ENCODE measurements at places on chromosomes 3 and 15.

DNA sequence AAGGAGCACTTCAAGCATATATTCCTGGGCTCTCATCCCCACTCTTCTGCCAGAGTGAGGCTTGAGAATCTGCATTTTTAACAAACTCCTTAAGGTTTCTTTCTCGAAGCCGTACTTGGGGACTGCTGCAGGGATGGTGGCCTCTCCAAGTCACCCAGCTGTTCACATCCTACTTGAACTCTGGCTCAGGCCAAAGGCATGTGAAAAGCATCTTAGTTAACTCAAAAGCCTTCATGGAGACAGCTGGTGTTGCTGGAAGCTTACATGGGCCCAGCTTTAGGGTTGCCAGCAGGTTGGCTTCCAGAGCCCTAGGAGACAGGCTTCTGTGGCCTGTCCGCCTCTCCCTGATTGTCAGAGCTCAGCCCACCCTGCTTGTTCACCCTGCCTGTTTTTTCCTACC is 139.2 kb downstream of the THSD4 start:
- DNase-seq, result no peak

DNA sequence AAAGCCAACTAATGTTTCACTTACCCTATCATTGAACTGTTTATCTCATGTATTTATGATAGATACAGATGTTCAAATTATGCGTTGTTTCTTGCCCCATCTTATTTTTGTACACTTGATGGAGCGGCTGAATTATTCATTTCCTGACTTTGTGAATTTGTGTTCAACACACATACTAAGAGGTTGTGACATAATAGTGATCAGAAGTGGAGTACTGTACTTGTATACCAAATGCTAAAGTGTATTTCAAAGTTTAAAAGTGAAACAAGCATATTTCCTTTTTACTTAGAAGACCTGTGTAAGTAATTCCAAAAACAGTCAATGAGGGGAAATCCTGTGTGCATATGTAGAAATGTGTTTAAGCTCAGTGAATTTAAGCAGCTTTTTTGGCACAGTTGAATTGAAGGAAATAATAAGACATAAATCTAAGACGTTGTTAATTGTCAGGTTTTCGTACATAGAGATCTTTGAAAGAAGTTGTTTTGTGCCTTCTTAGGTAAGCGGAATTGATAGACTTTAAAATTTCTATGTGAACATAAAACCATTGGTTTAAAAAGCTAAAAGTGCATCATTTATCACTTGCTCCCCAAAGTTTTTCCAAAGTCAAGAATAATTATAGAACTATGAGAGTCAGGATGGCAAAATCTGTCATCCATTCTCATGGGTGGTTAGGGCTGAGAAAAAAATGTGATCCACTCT is 1.9 kb downstream of the NFKBIZ start:
- no peak for DNase-seq

- DNase-seq, result no peak
These were observed 10.4 kb downstream of the TMEM41A start for GRCh38 chr3:185488465-185488864.

DNA sequence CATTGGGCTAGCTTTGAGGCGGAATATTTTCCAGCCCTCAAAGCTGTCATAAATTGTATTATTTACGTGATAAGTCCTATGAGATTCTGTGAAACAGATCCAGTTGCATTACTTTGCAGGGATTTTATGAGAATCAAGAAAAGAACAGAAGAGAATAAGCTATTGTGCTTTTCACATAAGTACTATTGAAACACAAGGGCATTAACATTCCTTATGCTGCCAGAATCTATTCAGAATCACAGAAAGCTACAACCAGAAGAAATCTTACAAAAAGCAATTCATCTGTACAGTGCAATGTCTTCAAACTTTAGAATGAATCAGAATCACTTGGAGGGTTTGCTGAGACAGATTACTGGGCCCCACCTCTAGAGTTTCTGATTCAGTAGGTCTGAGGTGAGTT is 10.6 kb upstream of the CACNA1D start:
- DNase-seq, result no peak

All from stimulated activated CD4-positive, alpha-beta T cell treated with anti-CD3 and anti-CD28 coated beads, Interleukin-15, amount 100 ng/mL, for 48 hours (primary cell).